ENCODE measurements at places on chromosomes 3 and 15. TPM values are rescaled to one million over a fixed set of nuclear protein-coding genes. Genes with fewer than 3 reads are reported as not detected.

The PLCB2 gene
- total RNA-seq: 2.4 TPM

The PLXNB1 gene
- 4.3 TPM for total RNA-seq

The ZSCAN29 gene
- total RNA-seq: 9.2 TPM

- DNase-seq: no peak
Observed at GRCh38 chr3:117616227-117616626, 906.6 kb downstream of the TUSC7 start.

GRCh38 chr3:194487289-194488054 is 670 bp upstream of the ATP13A3 start:
- DNase-seq: no peak

DNA sequence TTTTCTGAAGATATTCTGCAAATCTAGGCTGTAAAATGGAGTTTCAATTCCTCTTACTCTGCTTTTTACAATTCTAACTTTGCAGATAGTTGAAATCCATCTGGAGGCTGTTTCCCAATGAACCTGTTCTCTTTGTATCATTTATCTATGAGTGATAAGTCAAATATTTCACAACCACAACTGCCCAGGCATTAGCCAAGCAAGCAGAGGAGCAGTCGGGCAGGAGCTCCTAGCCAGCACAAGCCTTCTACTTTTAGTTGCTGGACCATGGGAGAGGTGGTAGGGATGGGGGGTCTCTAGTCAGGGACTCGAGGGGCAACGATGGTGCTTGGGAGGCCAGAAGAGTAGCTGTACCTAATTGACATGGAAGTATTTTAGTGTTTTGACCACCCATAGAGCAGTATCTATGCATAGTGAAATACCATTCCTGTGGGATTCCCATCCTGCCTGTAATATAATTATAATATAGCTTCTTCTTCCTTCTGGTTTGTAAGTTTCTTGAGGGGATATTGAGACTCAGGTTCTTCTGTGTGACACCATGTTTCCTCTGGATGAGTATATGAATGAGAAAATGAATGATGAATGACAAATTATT is 353.5 kb upstream of the IL12A start:
- DNase-seq: peak; percentile 22

GRCh38 chr3:16596352-16597032 is 8.7 kb downstream of the DAZL start:
- DNase-seq: no peak
